LHCN-M2 (cell line): ENCODE measurements at places on chromosomes 4 and X. TPM values are rescaled to one million over a fixed set of nuclear protein-coding genes. Genes with fewer than 3 reads are reported as not detected.

DNA sequence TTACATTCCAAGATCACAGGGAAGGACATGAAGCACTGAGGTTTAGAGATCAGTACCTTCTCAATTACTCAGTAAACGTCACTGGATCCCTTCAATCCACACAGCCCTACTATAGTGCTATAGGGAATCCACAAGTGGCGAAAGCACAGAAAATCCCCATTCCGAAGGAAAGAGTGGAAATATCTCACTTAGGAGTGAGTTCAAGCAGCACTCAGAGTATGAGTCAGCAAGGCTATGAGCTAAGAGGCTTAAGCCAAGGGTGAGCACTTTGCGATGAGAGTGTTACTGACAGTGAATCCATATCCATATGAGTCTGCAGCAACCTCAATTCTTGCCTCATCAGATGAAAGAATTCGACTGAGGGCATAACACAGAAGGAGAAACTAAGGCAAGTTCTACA is 165.1 kb downstream of the VSIG4 start:
- no peak for DNase-seq

The UCP1 gene
- not detected in 2 replicates for total RNA-seq

The SOD3 gene
- total RNA-seq, result not detected in 2 replicates

GRCh38 chr4:79450053-79450452 is 42.0 kb upstream of the GK2 start:
- DNase-seq, result no peak

DNA sequence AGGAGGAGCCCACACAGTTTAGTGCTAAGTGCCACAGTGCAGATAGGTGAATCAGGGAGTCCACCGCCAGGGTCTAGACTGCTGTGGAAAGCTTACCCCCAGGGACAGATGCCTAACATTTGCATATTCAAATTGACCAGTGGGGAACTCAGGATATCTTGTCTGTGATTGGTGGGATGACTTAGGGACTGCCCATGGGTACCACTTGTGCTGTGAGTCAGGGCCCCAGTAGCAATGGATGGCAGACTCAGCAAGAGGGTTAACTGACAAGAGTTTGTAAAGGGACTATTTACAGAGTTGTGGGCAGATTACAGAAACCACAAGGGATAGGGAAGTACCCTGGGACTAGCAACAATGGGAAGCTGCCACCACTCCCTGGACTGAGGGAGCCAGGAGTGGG is 282.1 kb downstream of the BCOR start:
- peak; percentile 49 for DNase-seq

DNA sequence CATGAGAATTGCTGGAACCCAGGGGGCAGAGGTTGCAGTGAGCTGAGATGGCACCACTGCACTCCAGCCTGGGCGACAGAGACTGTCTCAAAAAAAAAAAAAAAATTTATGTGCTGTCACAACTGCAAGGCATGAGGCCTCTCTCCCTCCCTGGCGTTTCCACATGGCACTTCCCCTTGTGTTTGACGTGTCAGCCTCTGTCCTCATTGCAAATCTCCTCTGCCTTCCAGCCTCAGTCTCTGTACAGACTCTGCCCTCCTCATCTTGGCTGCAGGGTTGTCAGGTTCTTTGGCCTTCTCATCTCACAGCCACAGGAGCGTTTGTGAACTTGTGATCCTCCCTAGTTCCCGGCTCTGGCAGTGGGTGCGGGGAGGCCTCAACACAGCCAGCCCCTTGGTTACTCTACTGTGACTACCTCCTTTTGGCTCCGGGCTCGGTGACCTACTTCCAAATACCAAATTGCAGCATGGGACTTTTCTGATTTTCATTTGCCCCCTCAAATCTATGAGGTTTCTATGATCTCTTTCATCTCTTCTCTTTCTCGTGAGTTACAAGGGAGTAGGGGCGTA is 250.0 kb downstream of the CBR4 start:
- no peak for DNase-seq

DNA sequence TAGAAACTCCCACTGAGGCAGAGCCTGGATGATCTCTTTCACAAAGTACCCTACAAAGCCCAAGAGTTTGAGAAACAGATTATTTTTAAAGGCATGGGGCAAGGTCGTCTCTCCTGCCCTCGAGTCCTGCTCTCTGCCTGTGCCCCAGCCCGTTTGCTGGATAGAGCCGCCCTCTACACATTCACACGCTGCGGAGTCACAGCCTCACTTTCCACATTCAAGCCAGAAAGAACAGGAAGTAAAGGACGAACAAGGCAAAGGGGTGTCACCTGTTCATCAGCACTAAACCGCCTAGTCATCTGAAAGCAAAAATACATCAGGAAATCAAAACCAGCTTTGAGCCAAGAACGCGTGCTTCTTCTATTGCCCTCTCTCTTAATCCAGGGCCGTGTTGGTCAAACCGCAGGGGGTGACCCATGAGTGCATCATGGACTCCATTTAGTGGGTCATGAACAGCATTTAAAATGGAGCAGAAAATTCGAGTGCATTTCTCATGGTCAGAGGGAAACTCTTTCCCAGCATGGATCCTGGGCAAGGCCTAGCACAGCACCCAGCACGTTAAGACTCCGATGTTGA is 83.4 kb downstream of the PHKA2 start:
- no peak for DNase-seq

DNA sequence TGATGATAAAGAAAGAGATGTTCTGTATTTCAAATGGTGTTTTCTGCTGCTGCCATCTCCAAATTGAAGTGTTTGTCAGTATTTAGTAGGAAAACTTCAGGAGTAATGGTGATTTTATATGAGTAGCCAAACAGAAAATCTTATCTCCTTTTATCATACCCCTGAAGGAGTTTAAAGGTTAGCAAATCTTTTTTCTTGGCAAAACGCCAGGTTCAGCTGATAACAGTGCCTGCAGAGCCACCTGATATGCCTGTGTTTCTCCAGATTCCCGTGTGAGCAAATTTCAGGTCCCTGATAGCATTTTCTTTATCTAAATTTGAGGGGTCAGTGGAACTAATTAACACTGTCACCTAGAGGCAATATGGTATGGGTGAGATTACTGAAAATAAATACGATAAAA is 65.8 kb upstream of the ETNPPL start:
- DNase-seq, result no peak

The FAM193A gene
- 12.1 and 14.9 TPM in 2 replicates for total RNA-seq

The QRFPR gene
- total RNA-seq, result not detected in 2 replicates

DNA sequence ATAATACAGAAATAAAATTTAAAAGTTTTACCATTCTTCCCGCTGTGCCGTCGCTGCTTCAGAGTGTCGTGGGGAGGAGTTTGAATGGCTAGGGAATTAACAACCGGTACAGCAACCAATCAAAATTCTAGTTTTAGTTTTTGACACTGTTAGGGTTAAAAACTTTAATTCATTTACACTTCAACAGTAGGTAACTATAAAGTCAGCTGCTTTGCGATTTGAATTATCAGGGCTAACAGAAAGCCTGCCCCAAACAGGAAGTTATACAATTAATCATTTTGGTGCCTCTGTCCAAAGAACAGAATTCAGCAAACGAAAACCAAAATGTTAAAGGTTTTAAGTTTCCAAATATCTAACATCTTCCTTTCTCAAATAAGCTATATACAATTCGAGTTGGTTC is 2.3 kb downstream of the HNRNPD start:
- no peak for DNase-seq

GRCh38 chr4:10225096-10225495 is 108.5 kb upstream of the WDR1 start:
- DNase-seq, result no peak

GRCh38 chr4:145533001-145533400 is 51.3 kb downstream of the SMAD1 start:
- peak; percentile 91 for DNase-seq

The HSFX4 gene
- not detected in 2 replicates for total RNA-seq

- DNase-seq, result peak; percentile 54
Measured at GRCh38 chr4:7070729-7071511, 3.1 kb upstream of the GRPEL1 start.

GRCh38 chr4:154559494-154560418 is 3.1 kb upstream of the FGB start:
- peak; percentile 66 for DNase-seq

GRCh38 chr4:22957774-22958309 is 265.1 kb downstream of the GBA3 start:
- no peak for DNase-seq

GRCh38 chrX:134619838-134620237 is 38.4 kb downstream of the PLAC1 start:
- DNase-seq, result peak; percentile 21

The RAI2 gene
- total RNA-seq, result 0.11 TPM in 1 of 2 replicates, not detected in the other

DNA sequence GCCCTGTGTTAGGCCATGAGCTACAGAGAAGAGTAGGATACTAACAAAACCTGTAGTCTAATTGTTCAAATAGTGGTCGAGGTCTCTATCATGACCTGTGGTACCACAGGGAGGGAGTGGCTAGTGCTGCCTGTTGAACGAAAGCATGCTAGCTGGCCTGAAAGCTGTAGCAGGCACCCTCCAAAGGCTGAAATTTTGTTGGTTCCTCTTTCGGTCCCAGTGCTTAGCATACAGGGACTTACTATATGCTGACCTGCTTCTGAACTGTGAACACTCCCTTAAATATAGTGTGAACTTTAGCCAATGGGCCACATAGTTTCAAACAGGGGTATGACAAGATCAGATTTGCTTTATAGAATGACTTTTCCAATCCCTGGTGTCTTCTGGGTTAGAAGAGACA is 113.4 kb downstream of the PJA1 start:
- DNase-seq, result no peak

The LRRC66 gene
- 0.32 and 0.57 TPM in 2 replicates for total RNA-seq

- DNase-seq, result no peak
Measured at GRCh38 chrX:63664741-63665140, 120.3 kb downstream of the ARHGEF9 start.

DNA sequence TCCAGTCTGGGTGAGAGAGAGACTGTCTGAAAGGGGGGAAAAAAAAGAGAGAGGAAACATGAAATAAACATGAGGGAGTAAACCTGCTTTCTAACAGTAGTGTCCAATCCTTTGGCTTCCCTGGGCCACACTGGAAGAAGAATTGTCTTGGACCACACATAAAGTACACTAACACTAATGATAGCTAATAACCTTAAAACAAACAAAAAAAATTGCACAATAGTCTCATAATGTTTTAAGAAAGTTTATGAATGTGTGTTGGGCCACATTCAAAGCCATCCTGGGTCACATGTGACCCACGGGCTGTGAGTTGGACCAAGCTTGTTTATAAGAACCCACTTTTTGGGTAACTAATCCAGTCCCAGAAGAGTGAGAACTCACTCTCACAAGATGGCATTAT is 30.3 kb downstream of the PDS5A start:
- DNase-seq, result no peak

GRCh38 chr4:3217771-3218170 is 31.2 kb upstream of the MSANTD1 start:
- DNase-seq, result no peak

The GNRHR gene
- not detected in 2 replicates for total RNA-seq

GRCh38 chrX:74344280-74344622 is 40.3 kb downstream of the ZCCHC13 start:
- no peak for DNase-seq

- DNase-seq, result no peak
Measured at GRCh38 chrX:123263747-123264146, 79.7 kb downstream of the GRIA3 start.

GRCh38 chr4:38534344-38535045 is 129.5 kb upstream of the KLF3 start:
- DNase-seq, result no peak

The CORIN gene
- 0.77 and 1.2 TPM in 2 replicates for total RNA-seq

The CLTRN gene
- total RNA-seq, result not detected in 2 replicates

GRCh38 chr4:74618659-74619058 is 173.7 kb downstream of the AREG start:
- peak; percentile 79 for DNase-seq

DNA sequence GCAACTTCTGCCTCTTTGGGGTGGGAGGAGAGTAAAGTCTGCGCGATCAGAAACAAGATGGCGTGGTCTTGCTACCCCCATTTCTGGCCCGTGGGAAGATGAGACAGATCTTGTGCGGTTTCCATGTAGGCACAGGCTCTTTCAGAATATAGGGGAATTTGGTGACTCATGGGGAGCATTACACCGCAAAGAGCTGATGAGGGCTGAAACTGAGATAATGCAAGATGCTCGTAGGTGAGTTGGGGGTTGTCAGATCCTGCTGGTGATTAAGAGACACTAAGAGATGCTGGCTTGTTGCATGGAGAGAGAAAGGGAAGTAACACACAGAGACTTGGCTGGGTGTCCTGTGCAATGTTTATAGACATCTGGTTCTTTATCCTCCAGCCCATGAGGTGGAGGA is 1.5 kb downstream of the EVC start:
- peak; percentile 37 for DNase-seq

DNA sequence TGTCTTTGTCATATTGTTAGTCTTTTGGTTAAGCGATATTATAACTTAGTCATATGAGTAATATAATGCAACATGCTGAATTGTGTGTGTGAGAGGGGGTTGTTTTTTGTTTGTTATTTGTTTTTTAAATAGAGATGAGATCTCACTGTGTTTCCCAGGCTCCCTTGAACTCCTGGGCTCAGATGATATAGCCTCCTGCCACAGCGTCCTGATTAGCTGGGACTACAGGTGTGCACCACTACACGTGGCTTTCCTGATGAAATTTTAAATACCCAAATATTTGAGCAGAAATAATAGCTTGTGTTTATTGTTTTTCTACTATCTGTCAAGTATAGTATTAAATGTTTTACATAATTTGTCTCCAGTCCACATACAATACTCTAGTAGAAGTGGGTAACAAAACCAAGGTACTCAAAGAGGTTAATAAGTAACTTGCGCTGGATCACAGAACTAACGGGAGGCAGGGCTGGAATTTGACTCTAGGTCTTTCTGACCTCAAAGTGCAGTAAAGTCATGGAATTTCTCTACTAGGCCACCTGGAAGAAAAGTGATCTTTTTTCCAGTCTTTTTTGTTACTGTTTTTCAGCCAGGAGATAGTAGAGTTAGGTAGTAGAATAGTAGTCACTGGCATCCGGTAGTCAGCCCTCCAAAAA is 47.8 kb downstream of the CLCN3 start:
- no peak for DNase-seq

The SMARCAD1 gene
- 39.6 and 44.7 TPM in 2 replicates for total RNA-seq

- DNase-seq, result no peak
Measured at GRCh38 chr4:112147697-112148096, 2.4 kb downstream of the FAM241A start.

DNA sequence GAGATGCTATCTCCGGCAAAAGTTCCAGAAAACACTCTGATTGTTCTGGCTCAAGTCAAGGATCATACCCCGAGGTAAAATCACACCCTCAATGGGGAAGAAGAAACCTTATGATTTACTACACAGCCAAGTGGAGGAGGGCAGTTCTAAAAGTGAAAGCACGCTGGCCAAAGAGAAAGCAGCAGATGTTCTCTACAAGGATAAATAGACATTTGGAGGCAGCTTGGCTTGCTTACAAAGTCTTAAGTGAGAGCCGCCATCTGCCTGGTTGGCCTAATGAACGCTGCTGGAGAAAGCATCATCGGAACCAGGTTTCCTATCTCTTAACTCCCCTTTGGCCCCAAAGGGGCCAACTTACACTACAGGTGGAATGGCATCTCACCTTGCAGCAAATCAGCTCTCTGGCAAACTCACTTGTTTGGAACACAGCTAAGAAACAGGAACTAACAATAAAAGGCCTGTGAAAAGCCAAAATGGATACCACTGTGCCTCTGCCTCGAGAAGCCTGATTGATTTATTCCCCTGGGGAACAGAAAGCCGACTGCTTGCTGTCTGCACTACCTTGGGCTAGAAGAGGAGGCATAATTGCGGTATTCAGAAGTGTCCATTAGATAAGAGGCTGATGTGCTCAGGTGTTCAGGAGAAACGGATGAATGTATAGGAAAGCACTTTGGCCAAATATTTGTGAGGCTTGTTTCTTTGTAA is 22.8 kb downstream of the FRAS1 start:
- DNase-seq, result no peak

GRCh38 chrX:23114241-23114640 is 114.5 kb downstream of the DDX53 start:
- no peak for DNase-seq

The SLC16A2 gene
- 11.5 and 12.8 TPM in 2 replicates for total RNA-seq

The KLHL34 gene
- not detected in 2 replicates for total RNA-seq

GRCh38 chrX:292900-293897 is 12.0 kb downstream of the PLCXD1 start:
- no peak for DNase-seq
